ENCODE measurements at places on chromosomes 1 and 21. TPM values are rescaled to one million over a fixed set of nuclear protein-coding genes. Genes with fewer than 3 reads are reported as not detected.

The FMOD gene
- total RNA-seq = not detected

The ADAMTS5 gene
- not detected for total RNA-seq

The BGLAP gene
- 2.0 TPM for total RNA-seq

The G0S2 gene
- total RNA-seq = 1.4 TPM

The PTPRF gene
- total RNA-seq = not detected

DNA sequence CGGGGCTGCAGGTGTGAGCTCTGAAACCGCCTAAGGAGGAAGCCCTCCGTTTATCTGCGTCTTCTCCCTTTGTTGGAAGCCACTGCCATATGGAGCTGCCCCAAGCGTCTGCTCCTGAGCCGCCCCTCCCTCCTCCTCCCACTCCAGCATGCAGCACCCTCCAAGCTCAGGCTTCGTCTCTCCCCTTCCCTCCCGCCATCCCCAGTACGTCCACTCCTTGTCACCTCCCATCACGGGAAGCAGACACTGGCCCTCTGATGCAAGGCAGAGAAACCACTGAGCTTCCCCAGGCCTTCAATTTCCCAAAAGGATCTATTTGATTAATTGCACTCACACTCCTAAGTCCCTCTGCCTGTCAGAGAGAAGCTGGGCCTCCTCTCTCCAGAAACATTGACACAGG lies 52.5 kb downstream of the NFASC start:
- DNase-seq = no peak

DNA sequence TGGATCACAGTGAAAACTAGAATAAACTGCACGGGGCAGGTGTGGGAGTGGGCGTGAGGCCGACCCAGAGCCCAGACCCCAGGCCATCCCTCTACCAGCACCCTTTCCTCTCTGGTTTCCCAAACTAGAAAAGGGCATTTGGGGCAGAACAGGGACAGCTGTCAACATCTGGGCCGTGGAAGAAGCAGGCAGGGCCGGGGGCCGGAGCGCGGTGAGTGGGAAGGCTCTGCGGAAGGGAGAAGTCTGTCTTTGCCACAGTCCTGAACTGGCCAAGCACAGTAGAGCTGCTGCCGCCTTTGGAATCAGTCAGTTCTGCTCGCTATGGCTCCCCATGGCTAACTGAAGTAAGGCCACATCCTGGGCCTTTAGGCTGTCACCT lies 6.6 kb downstream of the CCDC24 start:
- DNase-seq = no peak

DNA sequence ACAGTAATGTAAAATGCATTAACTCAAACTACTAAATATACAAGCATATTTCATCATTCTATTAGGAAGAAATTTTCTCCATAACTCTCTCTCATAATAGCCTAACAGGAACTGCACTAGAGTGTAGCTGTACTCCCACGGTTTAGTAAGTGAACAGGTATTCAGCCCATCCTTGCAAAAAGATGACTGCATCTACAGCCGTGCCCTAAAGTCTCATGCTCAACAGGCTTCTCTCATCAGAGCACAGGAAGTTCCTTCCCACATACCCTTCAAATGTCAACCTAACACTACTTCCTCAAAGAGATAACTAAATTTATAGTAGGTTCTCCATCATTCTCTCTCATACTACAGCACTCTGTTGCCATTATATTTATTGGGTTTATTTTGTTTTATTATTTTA lies 251.6 kb downstream of the AKT3 start:
- DNase-seq = peak; percentile 41

GRCh38 chr1:18955441-18956192 lies 859 bp downstream of the IFFO2 start:
- DNase-seq = no peak

- DNase-seq = no peak
Observed at GRCh38 chr1:218735436-218736032, 390.4 kb downstream of the TGFB2 start.

DNA sequence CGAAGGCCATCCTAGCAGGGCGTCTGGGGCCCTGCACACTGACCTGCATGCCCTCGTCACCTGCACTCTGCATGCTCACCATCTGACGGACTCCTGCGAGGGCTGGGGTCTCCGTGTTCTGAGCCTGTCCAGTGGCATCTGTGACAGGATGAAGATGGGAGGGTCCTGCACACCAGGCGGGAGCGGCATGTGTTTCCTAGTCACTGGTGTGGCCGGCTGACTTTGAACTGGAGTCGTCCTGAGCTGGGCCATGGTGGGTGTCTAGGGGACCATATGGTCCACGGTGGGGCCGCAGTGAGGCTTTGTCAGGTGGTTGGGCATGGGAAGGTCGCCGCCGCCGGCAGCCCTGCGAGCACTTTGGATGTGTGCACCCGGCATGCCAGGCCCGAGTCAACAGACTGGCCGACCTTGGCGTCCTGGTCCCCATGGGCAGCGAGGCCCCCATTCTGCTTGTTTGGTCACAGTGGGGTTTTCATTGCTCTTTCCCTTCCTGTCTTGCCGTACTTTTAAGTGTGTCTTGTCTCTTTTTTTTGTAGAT lies 16.7 kb upstream of the DIP2A start:
- no peak for DNase-seq

GRCh38 chr1:174682419-174683008 lies 234.8 kb downstream of the GPR52 start:
- DNase-seq = no peak

GRCh38 chr1:17559615-17560419 lies 20.3 kb downstream of the ARHGEF10L start:
- DNase-seq = no peak

- peak; percentile 19 for DNase-seq
Observed at GRCh38 chr21:39313042-39313570, 326 bp downstream of the BRWD1 start.

DNA sequence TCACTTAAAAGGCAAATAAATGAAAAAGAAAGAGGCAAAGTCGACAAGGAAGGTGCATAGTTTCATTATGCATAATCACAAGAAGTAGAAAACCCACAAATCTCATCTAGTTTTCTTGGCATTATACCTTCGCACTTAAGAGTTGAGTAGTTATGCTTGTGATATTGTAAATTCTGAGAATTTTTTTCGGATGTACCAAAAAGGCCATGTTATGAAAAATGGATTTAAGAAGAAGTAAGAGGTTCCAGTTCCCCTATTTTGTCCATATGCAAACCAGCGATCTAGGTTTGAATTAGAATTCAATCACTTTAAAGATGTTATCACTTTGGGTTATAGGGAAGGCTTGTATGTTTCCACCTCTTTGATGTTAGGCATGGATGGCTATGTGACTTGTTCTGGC lies 7.9 kb upstream of the ERICH3 start:
- no peak for DNase-seq

DNA sequence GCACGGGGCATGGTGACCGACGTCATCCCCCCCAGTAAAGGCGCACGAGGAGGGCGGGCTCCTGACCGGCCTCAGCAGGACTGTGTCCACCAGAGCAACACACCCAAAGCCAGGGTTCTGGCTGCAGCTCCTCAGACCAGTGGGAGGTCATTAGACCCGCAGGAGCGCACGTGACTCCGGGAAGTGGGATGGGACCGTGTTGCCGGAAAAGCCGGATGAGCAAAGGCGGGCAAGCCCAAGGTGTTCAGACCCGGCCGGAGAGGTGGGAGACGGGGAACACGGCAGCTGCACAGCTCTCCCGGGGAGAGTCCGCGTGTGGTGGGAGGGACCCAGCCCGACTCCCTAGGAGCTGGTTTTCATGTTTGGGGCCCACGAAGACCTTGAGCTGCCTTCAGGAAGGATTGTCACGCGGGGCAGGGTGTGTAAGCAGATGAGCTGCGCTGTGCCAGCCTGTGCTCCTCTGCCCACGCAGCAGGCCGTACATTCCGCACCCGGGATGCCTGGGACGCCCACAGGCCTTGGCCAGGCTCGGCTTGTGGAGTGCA lies 20.6 kb upstream of the TRAPPC10 start:
- DNase-seq = no peak

DNA sequence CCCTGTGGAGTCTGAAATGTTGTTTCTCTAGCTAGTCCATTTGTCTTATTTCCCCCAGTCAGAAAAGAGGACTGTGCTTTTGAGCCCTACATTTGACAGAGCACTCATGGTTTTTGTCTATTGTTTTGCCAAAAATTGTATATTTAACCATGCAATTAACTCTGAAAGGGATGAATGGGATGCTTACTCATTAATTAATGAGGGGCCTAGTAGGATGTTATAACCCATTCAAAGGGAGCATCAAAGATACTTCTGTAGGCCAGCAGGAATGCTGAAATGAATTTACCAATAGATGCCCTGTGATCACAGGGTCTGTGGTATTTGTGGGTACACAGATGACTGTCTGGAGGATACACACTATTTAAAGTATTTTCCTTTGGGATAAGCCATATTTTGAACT lies 147.7 kb downstream of the FCRL5 start:
- no peak for DNase-seq

- no peak for DNase-seq
Observed at GRCh38 chr1:155026588-155026987, 7.0 kb downstream of the DCST2 start.

All from CD8-positive, alpha-beta T cell (primary cell).